EH (cell line): ENCODE measurements at places on chromosomes 7 and 10.

DNA sequence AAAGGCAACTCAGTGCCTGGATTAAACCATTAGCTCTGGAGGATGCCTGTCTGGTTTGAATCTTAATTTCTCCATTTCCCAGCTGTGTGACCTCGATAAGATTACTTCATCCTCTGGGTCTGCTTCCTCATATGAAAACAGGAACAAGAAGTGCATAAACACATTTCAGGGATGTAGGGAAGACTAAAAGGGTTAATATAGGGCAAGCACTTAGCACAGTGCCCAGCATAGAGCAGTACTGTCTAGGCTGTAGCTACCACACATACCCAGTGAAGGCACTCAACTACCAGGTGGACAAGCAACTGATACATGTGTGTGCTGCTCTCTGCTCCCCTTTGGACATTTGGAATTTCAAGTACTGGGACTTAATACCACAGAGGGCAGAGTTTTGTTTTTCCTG is 85.4 kb downstream of the KCNMA1 start:
- DNase-seq = no peak

DNA sequence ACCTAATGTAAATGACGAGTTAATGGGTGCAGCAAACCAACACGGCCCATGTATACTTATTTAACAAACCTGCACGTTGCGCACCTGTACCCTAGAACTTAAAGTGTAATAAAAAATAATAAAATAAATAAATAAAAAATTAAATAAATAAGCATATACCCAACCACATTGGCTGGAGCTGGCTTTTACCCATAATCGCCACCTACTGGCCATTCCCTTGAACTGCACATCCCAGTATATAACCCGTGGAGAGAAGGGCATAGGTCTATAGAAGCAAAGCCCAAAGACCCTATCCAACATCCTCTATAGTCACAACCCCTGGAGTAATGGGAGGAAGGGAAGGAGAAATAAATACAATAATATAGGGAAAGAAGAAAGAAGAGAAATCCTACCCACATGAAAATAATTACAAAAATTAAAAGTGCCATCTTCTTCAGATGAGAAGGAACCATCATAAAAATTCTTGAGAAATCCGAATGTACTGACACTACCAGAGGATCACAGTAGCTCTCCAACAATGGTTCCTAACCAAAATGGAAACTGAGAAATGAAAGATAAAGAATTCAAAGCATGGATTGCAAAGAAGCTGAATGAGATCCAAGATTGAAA is 65.6 kb downstream of the TWIST1 start:
- DNase-seq = peak; percentile 52

DNA sequence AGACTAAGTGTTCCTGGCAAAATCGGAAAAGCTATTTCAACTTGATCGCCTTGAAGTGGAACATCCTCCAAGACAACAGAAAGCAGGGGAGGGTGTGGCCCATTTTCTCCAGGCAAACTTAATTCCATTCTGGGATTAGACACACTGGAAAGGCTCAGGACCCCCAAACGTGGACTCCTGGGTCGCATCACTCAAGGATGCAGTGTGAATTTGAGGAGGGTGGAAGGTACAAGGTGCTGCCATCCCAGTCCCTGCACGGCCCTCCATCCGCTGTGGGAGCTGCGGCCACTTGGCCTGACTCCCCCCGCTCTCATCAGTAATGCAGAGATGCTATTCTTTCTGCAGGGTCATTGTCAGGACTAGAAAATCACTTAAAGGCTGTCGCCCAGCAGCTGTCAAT is 2.4 kb downstream of the CNPY1 start:
- no peak for DNase-seq

- DNase-seq = no peak
These were observed 456.1 kb downstream of the PHTF2 start for GRCh38 chr7:78254726-78255055.

- DNase-seq = no peak
These were observed 26.9 kb downstream of the DLG5 start for GRCh38 chr10:77899690-77900089.

- DNase-seq = no peak
These were observed 126.1 kb upstream of the FAM20C start for GRCh38 chr7:66296-66695.

- DNase-seq = no peak
These were observed 313.2 kb upstream of the KCND2 start for GRCh38 chr7:119959811-119960210.

DNA sequence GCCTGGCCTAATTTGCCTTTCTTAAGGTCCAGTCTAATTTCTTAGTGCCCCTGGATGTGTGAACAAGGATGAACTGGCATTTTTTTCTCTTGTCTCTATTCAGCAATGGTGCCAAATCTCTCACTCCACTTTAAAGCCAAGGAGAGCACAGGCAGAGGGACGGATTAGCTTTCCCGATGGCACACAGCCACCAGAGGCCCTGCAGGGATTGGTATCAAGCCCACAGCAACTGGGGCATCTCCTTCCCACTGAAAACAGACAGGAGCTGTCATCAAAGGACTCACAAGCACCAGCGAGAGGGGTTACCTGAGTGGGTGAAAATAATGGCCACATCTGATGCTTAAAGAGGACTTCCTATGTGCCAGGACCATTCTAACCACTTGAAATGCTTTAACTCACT is 83.1 kb downstream of the ITIH5 start:
- DNase-seq = no peak

DNA sequence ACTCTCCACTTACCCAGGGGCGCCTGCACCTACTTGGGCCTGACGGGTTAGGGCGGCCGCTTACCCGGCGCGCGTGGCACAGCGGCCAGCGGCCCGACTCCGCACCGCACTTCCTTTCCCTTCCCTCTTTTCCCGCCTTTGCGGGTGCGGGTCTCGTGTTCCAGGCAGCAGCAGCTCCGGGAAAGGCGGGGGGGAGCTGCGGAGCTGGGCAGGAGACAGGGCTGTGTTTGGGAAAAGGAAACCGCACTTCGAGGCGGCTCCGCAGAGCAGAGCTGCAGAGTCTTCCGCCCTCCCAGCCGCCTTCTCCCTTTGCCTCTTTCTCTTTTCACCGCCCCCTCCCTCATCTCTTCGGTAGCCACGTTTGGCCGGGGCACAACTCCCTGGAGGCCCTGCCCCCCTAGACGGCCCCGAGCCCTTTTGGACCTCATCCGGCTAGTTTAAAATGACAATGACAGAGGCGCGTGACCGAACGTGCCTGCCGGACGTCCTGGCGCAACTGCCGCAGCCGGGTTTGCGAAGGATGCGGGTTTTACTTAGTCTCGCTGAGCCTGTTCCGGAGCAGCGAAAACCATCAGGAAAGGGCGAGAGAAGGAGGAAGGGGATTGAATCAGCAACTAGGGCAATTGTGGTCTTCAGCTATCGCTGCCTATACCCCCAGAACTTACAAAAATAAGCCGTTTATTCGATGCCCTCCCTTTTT is 7.9 kb upstream of the PAX2 start:
- no peak for DNase-seq

- DNase-seq = peak; percentile 13
These were observed 17.8 kb upstream of the CCNJ start for GRCh38 chr10:96025566-96025965.

- peak; percentile 3 for DNase-seq
These were observed 1056.8 kb downstream of the SORCS1 start for GRCh38 chr10:106107706-106108105.

GRCh38 chr10:3406556-3406955 is 234.0 kb upstream of the PITRM1 start:
- DNase-seq = no peak

GRCh38 chr10:132417957-132418441 is 21.0 kb downstream of the PWWP2B start:
- no peak for DNase-seq

DNA sequence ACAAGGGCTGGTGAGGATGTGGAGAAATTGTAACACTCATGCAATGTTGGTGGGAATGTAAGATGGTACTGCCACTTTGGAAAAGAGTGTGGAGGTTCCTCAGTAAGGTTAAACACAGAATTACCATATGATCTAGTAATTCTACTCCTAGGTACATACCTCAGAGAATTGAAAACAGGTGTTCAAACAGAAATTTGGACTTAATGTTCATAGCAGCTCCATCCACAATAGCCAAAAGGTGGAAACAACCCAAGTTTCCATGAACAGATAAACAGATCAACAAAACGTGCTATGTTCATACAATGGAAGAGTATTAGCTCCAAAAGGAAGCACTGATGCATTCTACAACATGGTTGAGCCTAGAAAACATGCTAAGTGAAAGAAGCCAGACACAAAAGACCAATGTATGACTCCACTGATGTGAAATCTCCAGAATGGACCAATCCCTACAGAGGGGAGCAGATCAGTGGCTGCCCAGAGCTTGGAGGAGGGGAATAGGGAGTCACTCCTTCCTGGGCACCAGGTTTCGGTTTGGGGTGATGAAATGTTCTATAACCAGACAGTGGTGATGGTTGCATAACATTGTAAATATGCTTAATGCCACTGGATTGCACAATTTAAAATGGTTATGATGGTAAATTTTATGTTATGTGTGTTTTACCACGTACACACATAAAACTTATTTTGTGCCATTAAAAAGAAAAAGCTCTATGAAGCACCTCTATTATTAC is 5.7 kb upstream of the WDR86 start:
- no peak for DNase-seq

DNA sequence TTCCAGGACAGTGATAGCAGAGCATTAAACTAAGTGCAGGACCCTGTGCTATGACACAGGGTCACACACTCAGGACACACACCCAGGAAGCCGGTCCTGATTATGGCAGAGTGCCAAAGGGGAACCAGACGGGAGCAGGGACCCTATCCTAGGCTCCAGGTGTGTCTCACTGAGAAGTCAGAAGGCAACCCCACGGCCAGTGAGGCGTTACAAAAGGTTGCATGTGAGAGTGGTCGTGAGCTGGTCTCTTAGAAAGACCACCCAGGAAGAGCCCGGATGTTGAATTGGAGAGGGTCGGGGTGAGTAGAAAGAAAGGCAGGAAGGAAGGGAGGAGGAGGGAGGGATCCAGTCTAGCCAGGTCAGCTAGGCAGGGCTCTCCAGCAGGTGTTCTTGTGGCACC is 31.0 kb downstream of the FRMPD2 start:
- DNase-seq = no peak

GRCh38 chr7:74084722-74085578 is 1.3 kb downstream of the LIMK1 start:
- no peak for DNase-seq

DNA sequence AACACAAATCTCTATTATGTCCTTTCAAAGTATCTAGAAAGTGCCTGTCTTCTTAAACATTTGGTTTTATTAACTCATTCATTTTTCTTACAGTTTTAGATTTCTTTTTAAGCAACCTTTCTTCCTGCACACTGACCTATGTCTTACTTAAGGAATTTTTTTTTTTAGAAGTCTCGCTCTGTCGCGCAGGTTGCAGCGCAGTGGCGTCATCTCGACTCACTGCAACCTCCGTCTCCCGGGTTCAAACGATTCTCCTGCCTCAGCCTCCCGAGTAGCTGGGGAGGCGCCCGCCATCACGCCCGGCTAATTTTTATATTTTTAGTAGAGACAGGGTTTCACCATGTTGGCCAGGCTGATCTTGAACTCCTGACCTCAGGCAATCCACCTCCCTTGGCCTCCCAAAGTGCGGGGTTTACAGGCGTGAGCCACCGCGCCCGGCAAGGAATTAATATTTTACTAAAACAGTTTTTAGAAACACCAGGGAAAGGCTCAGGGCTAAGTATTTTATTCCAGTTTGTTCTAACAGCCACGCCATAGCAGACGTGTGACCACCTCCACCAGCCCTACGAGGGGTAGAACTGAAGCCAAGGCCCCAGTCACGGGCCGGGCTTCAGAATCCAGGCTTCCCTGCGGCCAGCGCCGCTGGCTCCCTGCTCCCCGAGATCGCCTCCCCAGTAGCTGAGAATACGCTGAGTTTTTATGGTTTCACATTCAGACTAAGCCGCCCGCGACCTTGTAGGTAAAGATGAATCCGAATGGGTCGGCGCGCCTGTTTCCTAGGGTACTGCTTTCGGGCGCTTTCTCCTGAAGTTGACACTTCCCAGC is 941 bp upstream of the LUC7L2 start:
- DNase-seq = peak; percentile 43

DNA sequence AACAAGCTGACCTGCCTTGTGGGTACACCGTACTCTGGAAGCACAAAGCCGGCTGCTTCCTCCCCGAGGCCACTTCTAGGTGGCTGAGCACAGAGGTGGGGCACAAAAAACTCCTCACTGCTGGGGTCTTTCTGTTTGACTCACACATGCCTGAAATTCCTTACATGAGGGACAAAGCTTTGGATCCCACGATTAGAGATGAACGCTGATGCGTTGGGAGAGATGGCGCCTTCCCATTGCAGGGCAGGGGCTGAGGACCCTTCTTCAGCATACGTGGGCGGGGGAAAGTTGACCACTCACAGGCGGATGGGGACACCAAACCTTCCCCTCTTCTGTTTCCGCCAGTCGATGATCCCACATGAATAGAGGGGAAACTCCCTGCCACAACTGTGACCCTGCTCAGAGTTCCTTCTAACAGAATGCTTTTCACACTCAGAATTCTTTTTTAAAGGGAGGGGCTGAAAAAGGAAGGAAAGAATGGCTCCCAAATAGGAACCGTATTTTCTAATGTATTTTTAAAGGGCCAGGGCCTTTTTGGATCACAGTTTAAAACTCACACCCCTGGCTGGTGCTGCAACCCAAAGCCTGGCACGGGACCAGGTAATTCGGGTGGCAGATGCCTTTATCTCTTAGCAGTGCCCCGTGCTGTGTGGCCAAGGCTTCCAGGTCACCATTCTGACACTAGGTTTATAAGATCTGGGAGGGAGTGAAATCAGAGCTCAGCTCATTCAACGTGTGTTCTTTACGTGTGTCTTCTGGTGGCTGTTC is 134.0 kb downstream of the PRKAG2 start:
- peak; percentile 41 for DNase-seq

DNA sequence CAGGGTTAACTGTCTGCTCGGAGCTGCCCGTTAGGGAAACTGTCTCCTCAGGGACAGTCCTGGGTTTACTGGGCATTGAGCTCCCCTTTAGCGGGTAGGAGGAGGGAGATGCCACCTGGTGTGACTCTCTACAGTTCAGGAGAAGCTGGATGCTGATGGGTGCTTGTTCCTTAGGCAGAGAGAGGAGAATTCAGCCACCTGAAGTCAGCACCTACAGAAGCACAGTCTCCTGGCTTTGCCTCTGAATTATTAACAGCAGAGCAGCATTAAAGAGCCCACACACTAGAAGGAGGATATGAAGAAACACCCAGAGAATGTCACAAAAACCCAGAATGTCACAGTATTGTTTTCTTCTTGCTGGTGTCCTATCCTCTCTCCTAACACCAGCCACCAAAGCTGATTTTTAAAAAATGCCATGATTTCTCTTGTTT is 696 bp downstream of the GIMAP4 start:
- no peak for DNase-seq

- no peak for DNase-seq
These were observed 84.5 kb downstream of the DPY19L1 start for GRCh38 chr7:34952822-34953221.

GRCh38 chr10:110057456-110057855 is 49.7 kb downstream of the ADD3 start:
- DNase-seq = peak; percentile 72

GRCh38 chr10:112258407-112258806 is 24.8 kb upstream of the TECTB start:
- no peak for DNase-seq

GRCh38 chr7:66627151-66627681 is 1.5 kb upstream of the KCTD7 start:
- peak; percentile 10 for DNase-seq
